Adrenal gland (tissue), 19 donors: ENCODE measurements at places on chromosomes 1 and 21. TPM values are rescaled to one million over a fixed set of nuclear protein-coding genes. Genes with fewer than 3 reads are reported as not detected.

DNA sequence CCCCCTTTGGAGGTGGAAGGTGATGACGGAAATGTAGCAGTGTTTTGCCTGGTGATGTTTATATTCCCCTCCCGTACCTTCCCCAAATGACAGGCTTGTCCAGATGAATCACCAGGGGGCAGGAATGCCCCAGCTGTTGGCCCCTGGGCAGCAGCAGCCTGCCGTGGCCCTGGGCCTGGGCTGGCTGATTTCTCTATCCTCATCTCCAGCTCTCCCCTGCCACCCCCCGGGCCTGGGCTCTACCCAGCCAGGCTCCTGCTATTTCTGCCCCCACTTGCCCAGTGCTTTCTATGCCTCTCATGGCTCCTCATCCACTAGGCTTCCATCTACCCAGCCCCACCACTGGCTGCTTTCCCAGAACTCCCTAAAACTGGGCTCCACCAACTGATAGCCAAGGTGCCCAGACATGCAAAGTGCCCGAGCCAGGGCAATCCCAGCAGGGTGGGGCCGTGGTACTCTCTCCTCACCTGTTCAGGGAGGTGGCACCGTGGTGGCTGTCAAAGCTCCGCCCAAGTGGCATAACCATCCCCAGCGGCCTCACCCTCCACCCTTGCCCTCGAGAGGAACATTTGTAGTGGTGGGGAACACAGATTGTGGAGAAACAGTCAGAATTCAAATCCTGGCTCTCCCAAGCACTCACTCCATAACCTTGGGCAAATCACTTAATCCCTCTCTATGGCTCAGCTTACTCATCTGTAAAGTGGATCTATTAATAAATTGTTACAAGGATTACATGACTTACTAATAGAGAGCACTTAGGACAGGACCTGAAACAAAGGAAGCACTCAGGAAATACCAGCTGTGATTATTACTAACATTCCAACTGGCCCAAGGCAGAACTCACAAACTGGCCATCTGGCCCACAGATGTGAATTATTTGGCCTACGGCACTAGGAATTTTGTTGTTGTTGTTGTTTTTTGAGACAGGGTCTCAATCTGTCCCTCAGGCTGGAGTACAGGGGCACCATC, 12.8 kb upstream of the ECE1 start:
- H3K27me3 ChIP-seq: no peaks in the 10 kb centered on the region
- H3K36me3 ChIP-seq: no peaks in the 10 kb centered on the region
- peak; percentile 74 for DNase-seq
- H3K4me1 ChIP-seq: peaks cover 16% of the 10 kb centered on the region
- no peak overlapping the region for H3K27ac ChIP-seq
- H3K4me3 ChIP-seq: no peak overlapping the region

GRCh38 chr1:115927971-115928370, 48.3 kb upstream of the SLC22A15 start:
- no peaks in the 10 kb centered on the region for H3K27me3 ChIP-seq
- no peak for DNase-seq
- H3K4me3 ChIP-seq: no peak overlapping the region

- H3K27ac ChIP-seq: no peak overlapping the region
- no peak overlapping the region for H3K4me3 ChIP-seq
- peaks cover 13% of the 10 kb centered on the region for H3K4me1 ChIP-seq
- no peaks in the 10 kb centered on the region for H3K27me3 ChIP-seq
- DNase-seq: peak; percentile 91
- H3K36me3 ChIP-seq: no peaks in the 10 kb centered on the region
These were observed 23.7 kb downstream of the NKAIN1 start for GRCh38 chr1:31216016-31216415.

DNA sequence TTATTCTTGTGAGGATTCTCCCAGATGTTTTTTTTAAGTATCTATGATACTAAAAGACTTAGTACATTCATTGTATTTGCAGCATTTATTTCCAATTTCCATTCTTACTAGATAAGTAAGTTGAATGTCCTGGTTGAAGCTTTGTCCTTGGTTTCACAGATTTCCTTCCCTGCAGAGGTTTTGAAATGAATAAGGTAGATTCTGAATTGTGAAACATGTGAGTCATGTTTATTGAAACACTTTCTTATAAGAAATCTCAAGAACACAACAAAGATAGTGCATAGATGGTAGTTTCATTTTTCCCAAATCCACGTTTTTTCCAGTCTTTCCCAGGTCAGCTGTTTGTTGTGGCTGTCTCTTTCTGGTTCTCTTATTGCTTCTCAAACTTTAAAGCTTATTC, 24.8 kb downstream of the GABPA start:
- peaks cover 26% of the 10 kb centered on the region for H3K36me3 ChIP-seq
- no peak for DNase-seq
- H3K4me1 ChIP-seq: no peaks in the 10 kb centered on the region
- no peak overlapping the region for H3K4me3 ChIP-seq
- H3K27me3 ChIP-seq: no peaks in the 10 kb centered on the region

GRCh38 chr1:236394879-236395229, 768 bp downstream of the EDARADD start:
- H3K27ac ChIP-seq: no peak overlapping the region
- no peak for DNase-seq
- H3K4me3 ChIP-seq: peak overlapping the region; percentile 29
- H3K36me3 ChIP-seq: no peaks in the 10 kb centered on the region
- peaks cover 20% of the 10 kb centered on the region for H3K27me3 ChIP-seq

DNA sequence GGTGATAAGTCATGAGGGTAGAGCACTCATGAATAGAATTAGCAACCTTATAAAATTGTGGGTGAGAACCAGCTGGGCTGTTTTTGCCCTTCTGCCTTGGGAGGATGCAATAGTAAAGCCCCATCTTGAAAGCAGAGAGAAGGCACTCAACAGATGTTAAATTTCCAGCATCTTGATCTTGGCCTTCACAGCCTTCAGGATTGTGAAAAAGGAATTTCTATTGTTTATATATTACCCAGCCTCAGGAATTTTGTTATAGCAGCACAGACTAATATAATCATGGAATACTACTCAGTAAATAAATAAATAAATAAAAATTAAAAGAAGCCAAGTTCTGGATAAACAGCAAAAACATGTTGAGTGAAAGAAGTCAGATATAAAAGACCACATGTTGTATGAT, 175.2 kb downstream of the KCNT2 start:
- H3K36me3 ChIP-seq: no peaks in the 10 kb centered on the region
- H3K4me1 ChIP-seq: no peaks in the 10 kb centered on the region
- H3K27ac ChIP-seq: no peak overlapping the region
- no peak overlapping the region for H3K4me3 ChIP-seq
- no peaks in the 10 kb centered on the region for H3K27me3 ChIP-seq

C8B gene
- 0.03 TPM for polyA plus RNA-seq

RIPPLY3 gene
- 0.22 TPM for polyA plus RNA-seq

TLR5 gene
- polyA plus RNA-seq: 5.4 TPM

SLC16A4 gene
- 3.2 TPM for polyA plus RNA-seq
